ENCODE measurements at places on chromosomes 7 and 10.

DNA sequence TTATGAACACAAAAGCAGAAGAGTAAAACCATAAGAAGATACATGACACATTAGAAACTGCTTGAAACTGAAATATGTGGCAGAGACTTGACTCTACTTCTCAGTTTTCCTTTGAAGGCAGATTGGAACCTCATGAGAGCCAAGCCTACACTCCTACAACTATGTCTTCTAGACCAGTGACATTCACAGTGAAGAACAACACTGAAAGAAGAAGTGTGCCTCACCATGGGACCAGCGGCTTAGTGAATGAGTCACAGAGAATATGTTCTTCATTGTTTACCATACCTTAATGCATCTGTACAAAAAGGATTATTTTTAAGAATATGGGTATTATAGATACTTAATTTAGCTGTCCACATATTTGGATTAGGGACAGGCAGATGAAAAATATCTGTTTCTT is 248.3 kb downstream of the CDC14C start:
- no peak for DNase-seq

- no peak for DNase-seq
Observed at GRCh38 chr10:83612746-83613145, 526.6 kb upstream of the GHITM start.

GRCh38 chr10:73469579-73469978 is 26.2 kb downstream of the PPP3CB start:
- no peak for DNase-seq

GRCh38 chr10:46560952-46561351 is 4.5 kb upstream of the GPRIN2 start:
- DNase-seq = no peak

GRCh38 chr10:96850825-96851224 is 18.7 kb downstream of the LCOR start:
- DNase-seq = no peak

DNA sequence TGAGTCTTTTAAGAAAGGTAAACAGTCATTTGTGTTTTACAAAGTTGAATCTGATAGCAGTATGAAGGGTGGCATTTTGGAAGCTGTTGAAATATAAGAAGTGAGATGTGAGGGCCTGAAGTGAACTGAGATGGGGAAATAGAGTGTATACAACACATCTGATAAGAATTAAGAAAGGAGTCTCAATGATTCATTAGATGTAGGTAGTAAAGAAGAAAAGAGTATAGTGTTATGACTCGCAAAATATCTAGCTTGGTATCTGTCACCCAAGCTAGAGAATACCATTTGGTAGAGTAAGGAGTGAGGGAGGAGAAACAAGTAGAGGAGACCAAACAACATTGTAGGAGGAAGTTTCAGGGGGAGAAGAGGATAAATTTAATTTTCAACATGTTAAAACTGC is 5.3 kb downstream of the PTPN12 start:
- no peak for DNase-seq

DNA sequence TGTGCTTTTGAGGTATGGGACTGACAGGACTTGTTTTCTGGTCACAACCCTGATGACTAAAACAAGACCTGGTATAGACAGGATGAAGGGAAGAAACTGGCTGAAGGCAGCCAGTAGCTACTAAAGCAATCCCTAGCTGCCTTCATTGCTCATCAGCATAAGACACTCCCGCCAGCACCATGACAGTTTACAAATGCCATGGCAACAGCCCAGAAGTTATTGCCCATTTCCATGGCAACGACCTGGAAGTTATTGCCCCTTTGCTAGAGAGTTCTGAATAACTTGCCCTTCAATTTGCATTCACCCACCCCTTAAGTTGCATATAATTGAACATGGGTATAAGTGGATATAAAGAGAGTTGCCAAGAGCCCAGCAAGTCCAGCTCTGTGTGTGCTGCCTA is 169.6 kb upstream of the FAM171A1 start:
- DNase-seq = no peak

DNA sequence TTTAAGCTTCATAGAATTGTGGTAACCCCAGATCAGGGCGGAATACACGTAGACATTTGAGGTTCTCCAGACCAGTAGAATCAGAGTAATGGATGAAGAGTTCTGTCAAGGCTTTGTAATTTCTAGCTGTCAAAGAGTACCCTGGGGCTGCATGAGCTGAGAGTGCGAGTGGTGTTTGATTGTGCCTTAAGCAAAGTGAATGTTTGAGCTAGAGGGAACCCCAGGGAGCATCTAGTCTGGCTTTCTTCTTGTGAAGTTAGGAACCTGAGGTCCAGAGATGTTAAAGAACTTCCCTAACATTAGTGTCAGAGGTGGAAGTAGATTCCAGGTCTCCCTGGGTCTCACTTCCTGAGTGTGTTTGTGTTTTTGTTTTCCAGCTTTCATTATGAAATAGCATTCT is 212.3 kb upstream of the FZD1 start:
- DNase-seq = no peak

DNA sequence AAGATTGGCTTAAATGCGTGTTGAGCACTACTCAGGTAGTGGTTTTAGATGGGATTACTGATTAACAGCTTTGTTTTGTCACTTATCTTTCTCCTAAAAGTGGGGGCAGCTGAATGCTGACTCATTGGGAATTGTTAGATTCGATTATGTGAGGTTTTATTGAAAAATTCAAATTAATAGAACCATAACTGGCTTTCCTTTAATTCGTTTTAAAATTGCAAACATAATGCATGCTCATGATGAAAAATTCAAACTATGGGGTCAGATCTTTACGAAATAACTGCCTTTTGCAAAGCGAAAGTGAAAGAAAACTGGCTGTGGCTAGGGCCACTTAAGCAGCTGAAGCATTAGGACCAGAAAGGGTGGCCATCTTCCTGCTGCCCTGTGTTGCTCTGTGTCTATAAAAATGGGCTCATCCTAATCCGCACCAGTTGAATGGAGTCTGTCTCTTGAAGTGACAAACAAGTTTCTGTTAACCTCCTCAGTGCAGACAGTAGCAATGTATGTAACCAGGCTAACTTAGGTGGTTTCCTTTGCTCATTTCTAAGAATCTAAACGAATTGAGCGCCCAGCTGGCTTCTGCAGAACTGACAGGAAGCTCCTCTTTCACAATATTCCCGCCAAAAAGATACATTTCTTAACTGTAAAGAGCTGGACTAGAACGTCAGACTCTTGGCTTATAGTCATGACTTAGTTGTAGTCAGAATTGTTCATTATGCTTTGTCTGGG is 27.8 kb downstream of the DENND10 start:
- no peak for DNase-seq

DNA sequence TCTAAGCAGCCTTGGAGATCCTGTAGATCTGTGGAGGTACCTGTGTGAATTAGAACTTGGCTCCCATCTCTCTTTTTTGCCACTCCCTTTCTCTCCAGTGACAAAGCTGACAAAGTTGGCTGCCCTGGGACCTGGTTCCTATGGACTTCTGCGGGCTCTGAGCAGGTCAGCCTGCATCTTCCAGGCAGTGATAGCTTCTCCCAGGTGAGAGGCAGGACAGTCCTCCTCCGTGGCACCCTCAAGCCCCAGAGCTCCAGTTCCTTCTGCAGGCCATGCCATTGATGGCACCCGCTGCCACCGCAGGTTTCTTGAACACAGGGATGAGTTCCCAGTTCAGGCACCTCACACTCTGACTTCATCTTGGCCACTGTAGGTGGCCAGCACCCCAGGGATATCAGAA is 73.5 kb upstream of the GRB10 start:
- DNase-seq = no peak

- no peak for DNase-seq
Observed at GRCh38 chr10:97180986-97181385, 4.8 kb downstream of the SLIT1 start.

GRCh38 chr10:132679640-132680039 is 106.3 kb downstream of the NKX6-2 start:
- no peak for DNase-seq

DNA sequence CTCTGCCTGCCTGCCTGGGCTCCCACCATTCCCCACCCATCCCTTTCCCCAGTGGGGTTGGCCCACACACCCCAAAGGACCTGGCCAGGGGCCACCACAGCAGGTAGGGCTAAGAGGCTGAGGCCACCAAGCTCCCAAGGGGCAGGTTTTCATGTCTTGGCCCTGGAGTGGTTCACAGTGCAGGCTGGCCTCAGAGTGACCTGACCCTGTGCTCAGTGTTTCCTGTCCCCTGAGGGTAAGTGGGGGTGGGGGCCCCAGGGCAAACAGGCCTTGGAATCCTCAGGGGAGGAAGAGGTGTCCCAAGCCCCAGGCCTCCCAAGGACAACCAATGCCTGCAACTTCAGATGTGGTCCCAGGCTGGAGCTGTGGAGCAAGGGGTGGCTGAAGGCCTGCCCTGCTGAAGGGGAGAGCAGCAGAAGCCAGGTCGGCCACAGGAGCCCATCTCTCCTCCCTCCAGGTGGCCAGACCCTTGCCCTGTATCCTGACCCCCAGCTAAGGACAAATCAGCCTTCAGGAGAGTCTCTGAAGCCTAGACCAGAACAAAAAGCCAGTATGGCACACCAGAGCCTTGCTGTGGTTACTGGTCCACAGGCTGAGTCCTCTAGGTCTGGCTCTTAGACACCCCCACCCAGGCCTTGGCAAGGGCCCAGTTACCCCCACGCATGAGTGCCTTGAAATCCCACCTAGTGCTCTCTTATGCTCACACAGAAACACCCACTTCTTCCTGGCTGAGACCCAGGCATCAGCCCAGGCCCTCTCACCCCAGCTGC is 27.6 kb downstream of the POLL start:
- no peak for DNase-seq

DNA sequence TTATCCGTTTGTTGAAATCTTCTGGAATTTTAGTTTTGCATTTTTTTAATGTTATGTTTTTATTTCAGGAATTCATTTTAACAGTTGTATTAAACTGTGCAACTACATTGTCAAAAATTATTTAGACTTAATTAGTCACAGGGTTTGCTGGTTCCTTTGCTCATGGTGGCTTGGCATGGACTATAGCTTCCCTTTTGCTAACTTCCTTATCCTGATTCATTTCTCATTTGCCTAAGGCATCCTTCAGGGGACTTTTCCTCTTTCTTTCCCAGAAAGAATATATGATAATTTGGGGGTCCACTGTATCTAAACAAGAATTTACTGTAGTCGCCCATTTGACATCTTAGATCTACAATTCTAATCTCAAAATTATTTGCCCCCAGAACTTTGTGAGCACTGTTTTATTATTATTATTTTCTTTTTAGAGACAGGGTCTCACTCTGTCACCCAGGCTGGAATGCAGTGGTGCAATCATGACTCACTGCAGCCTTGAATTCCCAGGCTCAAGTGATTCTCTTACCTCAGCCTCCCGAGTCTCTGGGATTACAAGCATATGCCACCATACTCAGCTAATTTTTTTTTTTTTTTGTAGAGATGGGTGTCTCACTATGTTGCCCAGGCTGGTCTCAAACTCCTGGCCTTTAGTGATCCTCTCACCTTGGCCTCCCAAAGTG is 13.9 kb downstream of the FIGNL1 start:
- no peak for DNase-seq

DNA sequence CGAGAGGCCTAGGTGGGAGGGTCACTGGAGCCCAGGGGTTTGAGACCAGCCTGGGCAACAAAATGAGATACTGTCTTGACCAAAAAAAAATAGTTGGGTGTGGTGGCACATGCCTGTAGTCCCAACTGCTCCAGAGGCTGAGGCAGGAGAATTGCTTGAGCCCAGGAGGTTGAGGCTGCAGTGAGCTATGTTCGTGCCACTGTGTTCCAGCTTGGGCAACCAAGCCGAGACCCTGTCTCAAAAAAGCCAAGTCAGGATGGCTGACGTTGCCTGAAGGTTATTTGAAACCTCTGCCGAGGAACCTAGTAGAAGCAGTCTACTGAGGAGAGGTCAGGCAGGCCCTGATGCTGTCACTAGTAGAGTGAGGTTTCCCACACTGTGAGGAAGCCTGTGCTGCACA is 22.8 kb downstream of the DNAJB6 start:
- no peak for DNase-seq

GRCh38 chr7:6536262-6537260 is 14.7 kb downstream of the GRID2IP start:
- DNase-seq = no peak

DNA sequence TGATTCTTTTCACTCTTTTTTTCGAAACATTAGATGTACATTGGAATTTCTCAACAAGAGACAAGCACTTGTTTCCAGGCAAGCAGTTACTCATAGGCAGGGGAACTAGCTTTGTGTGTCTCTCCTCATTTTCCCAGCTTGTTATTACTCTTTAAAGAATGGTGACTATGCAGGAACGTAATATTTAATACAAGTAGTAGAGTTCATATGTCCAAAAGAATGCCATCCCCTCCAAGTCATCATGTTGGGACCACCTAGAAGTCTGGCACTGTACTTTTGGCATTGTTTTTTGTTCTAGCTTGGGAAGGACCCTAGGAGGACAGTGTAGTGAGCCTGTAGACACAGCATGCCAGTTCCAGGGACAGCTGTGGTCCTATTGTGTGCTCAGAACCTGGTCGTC is 650.7 kb downstream of the INHBA start:
- no peak for DNase-seq

DNA sequence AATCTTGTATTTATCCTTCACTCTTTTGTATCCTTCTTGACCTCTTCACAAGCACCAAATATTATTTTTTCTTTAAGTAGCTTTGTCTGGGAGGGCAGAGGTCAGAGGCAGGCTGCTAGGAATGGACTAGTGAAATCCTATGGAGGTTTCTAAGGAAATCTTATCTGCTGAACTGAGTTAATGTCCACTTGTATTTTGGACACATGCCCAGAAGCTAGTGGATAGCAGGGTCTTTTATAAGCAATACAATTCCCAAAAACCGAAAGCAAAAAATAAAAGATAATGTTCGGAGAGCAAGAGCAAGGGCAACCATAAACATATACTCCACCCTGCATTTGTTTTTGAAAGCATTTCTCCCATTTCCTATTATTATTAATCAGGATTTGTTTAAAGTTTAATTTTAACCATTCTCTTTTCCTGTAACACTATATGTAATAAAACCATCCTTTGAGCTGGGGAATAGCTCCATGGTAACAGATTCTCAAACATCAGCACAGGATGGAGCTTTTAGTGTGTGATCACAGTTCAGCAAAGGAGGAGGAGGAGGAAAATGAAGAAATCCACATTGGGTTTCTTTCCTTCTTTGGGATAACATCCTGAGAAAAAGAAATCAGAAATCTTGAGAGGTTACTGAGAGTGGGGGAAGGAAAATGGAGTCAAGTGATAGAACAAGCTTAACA is 328.2 kb upstream of the LRRN3 start:
- DNase-seq = no peak

GRCh38 chr7:18096087-18096486 is 68.4 kb upstream of the PRPS1L1 start:
- no peak for DNase-seq

DNA sequence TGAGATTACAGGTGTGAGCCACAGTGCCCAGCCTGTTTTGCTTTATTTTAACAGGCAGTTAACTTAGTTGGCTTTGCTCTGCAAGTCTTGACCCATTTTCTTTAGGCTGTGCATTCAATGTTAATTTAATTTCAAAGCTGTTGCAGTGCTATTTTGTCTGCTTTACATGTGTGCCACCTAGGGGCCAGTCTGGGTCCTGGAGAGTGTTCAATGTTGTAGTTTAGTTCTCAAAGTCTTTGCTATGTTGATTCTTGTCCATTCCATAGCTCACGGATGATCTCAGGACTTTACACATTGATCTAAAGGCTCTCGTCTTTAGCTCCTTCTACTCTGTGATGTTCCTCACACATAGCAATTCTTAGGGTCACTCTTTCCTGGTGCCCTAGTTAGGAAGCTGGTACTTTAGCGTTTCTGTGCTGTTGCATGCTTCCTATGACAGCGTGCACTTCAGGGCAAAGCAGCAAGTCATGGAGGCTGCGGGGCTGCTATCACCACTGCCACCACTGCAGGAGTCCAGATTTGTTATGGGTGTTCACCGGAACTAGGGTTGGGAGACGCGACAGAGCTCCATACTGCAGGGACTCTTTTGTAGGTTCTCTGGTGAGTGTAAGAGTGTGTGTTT is 16.4 kb upstream of the ABCA13 start:
- DNase-seq = no peak

Measured in NCI-H524 treated with DMSO at 0.1 percent for 48 hours (cell line).